ENCODE measurements at places on chromosomes 6 and 20. TPM values are rescaled to one million over a fixed set of nuclear protein-coding genes. Genes with fewer than 3 reads are reported as not detected.

The APOBEC2 gene
- 2.2 TPM for total RNA-seq

- no peak overlapping the region for H3K27ac ChIP-seq
- DNase-seq, result no peak
- H3K36me3 ChIP-seq, result no peaks in the 10 kb centered on the region
- H3K27me3 ChIP-seq, result no peaks in the 10 kb centered on the region
Measured at GRCh38 chr6:46263707-46264086, 92.9 kb upstream of the ENPP5 start.

The ALDH8A1 gene
- total RNA-seq, result 0.62 TPM

DNA sequence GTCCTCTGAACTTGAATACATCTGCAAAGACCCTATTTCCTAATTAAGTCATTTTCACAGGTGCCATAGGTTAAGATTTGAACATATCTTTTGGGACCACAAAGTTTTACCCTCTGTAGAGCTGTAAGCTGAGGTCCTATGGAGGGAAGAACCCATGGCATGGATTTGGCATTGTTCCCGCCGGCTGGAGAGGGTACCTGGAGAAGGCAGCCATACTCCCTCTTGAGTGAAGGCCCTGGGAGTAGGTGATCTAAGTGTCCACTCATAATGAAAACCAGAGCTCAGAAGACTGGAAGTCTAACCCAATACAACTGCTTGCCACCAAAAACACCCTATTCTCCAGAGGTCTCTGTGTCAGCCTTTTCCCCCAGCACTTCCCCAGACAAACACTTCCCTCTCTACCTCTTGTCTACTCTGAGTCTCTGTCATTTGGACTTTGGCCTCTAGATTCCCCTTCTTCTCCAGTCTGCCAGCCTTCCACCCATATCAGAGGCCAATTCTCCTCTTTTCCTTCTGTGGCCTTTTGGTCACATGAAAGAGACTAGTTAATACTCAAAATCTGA is 363.9 kb downstream of the MAFB start:
- H3K27ac ChIP-seq, result no peak overlapping the region
- no peak overlapping the region for H3K4me3 ChIP-seq
- DNase-seq, result no peak
- no peaks in the 10 kb centered on the region for H3K27me3 ChIP-seq
- no peaks in the 10 kb centered on the region for H3K36me3 ChIP-seq

GRCh38 chr6:158353883-158354877 is 41.9 kb downstream of the TULP4 start:
- H3K4me3 ChIP-seq, result no peak overlapping the region
- no peak overlapping the region for H3K27ac ChIP-seq
- H3K4me1 ChIP-seq, result no peaks in the 10 kb centered on the region
- no peaks in the 10 kb centered on the region for H3K36me3 ChIP-seq
- DNase-seq, result no peak
